Stimulated activated CD8-positive, alpha-beta memory T cell treated with anti-CD3 and anti-CD28 coated beads, Interleukin-7, amount 100 ng/mL, for 1 hour (primary cell): ENCODE measurements at places on chromosomes 3 and 15.

DNA sequence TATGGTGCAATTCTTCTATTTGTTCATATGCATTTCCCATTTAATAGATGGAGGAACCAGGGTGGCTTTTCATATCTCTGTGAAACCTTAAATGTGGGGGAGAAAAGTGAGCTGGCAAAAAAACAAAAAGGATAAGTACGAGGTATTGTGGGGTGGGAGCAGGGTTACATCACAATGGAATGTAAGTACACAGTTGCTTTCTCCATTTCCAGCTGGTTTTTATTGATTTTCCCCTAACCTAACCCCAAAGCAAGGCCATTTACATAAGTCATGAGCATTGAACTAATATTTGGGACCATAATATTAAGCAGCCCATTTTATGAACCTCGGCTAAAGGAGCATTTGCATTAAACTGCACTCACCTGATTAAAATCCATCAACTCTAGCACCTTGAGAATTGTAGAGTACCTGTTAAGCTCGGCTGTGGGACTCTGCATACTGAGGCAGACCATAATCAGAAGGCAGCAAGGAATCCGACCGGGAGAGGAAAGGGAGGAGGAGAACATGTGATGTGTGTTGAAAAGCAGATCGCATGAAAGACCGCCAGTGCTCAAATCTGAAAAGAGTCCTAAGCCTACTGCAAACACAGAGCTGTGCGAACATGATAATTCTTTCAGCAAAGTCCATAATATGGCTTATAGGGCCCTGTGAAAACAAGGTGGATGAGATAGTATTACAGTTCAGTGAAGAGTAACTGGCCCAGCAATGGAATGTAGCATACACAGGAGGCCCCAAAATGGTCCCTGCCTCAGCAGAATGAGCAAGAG lies 513.4 kb downstream of the FHIT start:
- DNase-seq = no peak

GRCh38 chr3:45938043-45938435 lies 5.2 kb upstream of the CXCR6 start:
- no peak for DNase-seq

GRCh38 chr3:125129512-125129997 lies 73.8 kb upstream of the HEG1 start:
- no peak for DNase-seq

GRCh38 chr3:41175365-41175764 lies 23.9 kb upstream of the CTNNB1 start:
- no peak for DNase-seq
